Stimulated activated CD8-positive, alpha-beta memory T cell treated with anti-CD3 and anti-CD28 coated beads, Interleukin-7, amount 100 ng/mL, for 4 hours (primary cell): ENCODE measurements at places on chromosomes 2 and 18.

- no peak for DNase-seq
These were observed 466.3 kb downstream of the THSD7B start for GRCh38 chr2:137231628-137232027.

- no peak for DNase-seq
These were observed 112.6 kb downstream of the DDX1 start for GRCh38 chr2:15704086-15704787.

- no peak for DNase-seq
These were observed 337.2 kb upstream of the SALL3 start for GRCh38 chr18:78642296-78642951.

- no peak for DNase-seq
These were observed 299.6 kb downstream of the PAX3 start for GRCh38 chr2:221999166-221999565.

DNA sequence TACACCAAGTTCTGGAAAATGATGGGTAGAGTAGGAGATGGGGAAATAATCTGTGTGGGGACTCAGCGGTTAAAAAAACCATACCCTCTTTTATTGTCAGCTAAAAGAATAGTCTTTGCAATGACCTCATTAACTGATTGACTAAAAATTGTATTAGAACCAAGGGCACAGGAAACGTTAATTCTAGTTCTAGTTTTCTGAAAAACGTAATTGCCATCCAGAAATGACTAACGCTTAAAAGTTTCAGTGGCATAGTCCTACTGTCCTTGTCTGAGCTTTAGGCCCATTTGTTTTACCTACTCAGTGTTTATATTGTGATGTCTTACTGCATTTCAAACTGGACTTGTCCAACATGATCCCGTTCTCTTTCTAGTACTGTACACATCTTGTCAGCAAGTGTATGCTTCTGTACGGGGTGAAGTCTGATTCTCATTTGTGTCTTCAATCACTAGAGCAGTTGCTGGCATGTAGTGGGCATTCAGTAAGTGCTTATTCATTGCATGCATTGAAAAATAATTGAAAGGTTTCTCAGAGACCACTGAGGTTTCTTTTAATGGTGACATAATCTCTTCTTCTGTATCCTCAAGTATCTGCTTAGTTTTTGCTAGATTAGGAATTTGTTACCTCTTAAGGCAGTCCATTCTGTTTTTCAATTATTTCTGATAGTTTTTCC, 81.5 kb downstream of the ZNF407 start:
- no peak for DNase-seq
